ENCODE measurements at places on chromosomes 6 and 20. TPM values are rescaled to one million over a fixed set of nuclear protein-coding genes. Genes with fewer than 3 reads are reported as not detected.
A peak's percentile ranks its signal among the peaks of the same experiment; 100 is the strongest.

DNA sequence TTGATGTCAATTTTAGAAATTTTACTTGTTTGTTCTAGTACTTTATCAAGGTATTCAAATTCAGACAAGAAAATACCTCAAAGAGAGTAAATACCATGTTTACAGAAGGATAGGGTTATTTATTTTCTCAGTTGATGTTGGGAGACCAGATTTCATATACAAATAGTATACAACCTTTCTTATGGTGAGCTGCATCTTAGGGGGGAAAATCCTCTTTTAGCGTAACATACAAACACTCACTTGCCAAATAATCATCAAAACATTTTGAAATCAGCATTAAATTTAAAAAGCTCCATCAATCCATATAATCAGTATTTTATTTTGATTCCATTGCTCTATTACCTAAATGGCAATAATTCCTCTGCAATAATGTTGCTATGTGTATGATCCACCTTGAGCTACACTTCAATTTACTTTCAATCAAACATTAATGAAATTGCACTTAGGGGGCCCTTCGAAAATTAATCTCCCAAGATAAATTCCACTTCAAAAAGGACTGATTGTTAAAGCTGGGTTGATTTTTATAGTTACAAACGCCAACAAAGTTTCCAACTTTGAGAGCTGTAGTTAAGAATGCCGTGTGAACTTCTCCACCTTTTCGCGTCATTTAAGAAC is 2.2 kb downstream of the NKX2-4 start:
- DNase-seq = no peak

DNA sequence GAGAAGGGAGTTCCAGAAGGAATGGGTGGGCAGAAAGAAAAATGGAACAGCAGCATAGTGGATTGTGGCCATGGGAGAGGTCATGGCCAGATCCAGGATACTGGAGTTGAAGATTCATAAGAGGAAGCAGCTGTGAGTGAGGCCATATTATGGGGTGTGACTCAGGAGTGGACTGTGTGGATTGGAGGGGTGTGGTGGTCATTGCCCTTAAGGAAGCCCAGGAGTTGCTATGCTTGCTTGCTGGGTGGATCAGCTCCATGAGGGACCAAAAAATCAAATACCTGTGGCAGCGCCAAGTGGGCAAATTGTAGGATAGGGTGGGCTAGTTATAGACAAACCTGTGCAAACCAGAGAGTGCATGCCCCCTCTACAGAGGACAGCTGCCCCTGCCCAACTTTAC is 18.3 kb downstream of the LRRC1 start:
- no peak for DNase-seq

- DNase-seq = no peak
These were observed 105.8 kb downstream of the CARMIL1 start for GRCh38 chr6:25384967-25385366.

DNA sequence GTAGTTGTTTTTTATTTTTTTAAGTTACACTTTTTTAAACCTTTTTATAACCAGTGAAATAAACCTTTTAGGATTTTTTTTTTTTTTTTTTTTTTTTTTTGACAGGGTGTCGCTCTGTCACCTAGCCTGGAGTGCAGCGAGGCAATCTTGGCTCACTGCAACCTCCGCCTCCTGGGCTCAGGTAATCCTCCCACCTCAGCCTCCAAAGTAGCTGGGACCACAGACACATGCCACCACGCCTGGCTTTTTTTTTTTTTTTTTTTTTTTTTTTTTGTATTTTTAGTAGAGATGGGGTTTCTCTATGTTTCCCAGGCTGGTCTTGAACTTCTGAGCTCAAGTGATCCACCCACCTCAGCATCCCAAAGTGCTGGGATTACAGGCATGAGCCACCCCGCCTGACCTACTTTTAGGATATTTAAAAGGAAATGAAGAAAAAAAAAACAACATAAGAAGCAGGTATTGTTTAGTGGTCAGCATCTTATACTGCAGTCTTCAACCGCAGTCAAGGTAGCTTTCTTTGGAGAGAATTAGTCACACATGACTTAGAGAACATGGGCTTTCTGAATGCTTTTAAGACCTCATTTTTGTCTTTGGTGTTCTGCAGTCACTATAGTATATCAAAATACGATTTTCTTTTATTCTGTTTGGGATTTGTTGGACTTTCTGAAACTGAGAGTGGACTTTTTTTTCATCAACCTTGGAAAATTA is 1.6 kb downstream of the POLR1H start:
- DNase-seq = no peak

DNA sequence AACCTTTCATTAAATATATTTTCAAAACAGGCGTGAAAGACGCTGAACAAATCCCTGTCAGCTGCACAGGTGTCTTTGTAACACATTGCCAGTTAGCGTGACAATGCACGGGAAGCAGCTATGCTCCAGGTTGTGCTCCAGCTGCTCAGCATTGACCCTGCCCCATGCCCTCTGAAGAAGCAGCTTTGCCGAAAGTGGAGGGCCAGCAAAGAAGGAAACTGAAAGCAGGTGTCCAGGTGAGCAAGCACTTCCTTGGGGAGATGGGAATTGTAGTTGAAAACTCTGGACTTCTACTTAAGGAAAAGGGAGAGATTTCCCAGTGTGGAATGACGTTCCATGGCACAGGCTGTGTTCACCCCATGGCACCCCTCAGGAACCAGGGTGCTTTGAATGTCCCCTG is 125.7 kb downstream of the TTLL2 start:
- no peak for DNase-seq

DNA sequence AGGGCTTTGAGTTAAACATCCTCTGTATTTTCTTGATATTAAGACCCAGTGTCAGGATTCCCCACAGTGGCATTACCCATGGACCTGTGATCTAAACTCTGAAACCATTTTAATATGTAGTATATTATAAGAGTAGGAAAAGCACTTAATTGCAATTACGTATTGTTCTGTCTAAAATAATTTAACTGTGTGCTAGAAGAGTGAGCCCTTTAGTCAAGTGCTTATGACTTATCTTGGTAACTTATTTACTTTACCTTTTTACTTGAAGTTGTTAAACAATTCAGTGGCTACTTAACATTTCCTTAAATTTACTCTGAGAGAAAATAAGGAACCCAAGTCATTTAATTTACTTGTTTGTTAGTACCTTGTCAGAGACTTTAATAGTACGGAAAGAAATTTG is 173.6 kb downstream of the CDKAL1 start:
- no peak for DNase-seq

GRCh38 chr20:19048995-19049501 is 163.4 kb upstream of the SLC24A3 start:
- DNase-seq = no peak

DNA sequence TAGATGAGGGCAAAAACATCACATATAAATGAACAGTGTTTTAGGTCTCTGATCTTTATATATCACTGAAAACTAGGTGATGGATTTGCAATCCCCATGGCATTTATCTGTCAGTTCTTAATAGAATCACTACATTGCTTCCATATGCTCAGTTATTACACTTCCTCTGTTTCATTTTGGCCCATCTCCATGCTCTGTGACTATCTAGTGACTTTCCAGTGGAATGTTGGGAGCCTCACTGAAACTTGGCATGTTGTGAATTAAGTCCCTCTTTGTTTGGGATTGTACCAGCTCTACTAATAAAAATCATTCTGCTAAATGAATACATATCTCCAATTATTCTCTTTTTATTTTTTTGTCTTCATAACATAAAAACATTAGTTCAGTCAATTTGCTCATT is 226.1 kb upstream of the CEP162 start:
- DNase-seq = no peak

DNA sequence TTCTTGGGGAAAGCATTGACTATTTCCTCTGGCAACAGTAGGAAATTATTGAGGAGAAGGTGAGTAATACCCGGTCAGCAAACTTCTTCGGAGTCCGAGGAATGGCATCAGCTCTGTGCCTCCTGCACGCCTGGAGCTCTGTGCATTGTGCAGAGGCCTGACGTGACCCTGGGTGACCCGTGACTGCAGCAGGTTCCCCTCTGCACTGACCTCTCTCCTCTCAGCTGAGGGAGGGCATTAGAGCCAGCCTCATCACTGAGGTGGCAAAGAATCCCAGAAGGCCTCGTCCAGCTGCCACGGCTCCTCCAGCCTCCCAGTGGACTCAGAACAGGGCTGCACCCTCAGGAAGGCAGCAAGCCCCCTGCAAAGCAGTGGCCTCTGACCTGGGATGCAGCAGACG is 502.9 kb downstream of the CD83 start:
- DNase-seq = no peak

DNA sequence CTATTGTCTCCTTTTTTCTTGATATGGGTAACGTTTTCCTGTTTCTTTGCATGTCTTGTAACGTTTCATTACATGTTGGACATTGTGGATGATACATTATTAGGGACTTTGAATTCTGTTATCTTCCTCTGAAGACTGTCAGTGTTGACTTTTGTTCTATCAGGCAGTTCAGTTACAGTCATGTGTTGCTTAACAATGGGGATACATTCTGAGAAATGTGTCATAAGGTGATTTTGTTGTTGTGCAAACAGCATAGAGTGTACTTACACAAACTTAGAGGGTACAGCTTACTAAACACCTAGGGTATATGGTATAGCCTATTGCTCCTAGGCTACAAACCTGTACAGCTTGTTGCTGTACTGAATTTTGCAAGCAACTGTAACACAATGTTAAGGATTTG is 64.7 kb downstream of the AK9 start:
- no peak for DNase-seq

- no peak for DNase-seq
These were observed 32.0 kb upstream of the SCRT2 start for GRCh38 chr20:707451-708110.

- DNase-seq = no peak
These were observed 45.4 kb upstream of the SNRPB2 start for GRCh38 chr20:16684416-16684815.

DNA sequence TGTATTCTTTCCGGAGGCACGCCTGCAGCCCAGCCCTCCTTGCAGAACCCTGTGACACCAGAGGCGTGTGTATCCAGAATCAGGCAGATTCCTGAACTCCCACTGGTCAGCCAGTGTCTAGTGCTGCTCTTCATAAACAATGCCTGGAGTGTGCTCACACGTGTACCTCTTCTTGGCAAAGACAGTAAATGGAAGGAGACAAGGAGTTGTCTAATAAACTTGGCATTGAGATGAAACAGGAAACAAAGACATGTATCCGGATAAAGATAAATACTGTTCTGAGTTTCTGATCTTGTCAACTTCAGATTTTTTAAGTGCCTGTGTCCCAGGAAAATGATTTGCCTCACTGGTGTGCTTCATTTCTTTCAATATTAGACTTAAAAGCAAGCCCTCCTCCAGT is 1.7 kb downstream of the RPS6KA2 start:
- peak; percentile 10 for DNase-seq

DNA sequence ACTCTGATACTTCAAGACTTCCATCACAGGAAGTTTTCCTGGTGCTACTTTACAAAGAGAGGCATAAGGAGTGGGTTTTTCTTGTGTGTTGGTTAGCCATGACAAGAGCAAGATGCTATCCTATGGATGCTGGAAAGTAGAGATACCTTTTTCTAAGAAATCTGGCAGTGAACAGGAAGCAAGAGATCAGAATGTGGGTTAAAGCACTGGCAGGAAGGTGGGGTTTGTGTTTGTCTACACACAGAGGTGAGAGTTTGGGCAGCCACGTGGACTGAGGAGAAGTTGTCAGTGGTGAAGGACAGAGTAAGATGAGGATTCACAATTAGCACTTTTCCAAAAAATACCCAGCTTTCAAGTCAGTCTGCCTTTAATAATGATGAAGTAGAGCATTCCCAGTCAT is 17.9 kb downstream of the SLC2A12 start:
- no peak for DNase-seq

- no peak for DNase-seq
These were observed 14.8 kb upstream of the SCGN start for GRCh38 chr6:25637211-25637610.

Gene CST2
- not detected for total RNA-seq

Gene CTCFL
- total RNA-seq = 0.42 TPM

Gene TINAG
- total RNA-seq = not detected

Gene TSPO2
- total RNA-seq = not detected

Gene TRPC4AP
- total RNA-seq = 34.8 TPM

Gene ULBP1
- total RNA-seq = not detected

Gene XKR7
- 0.11 TPM for total RNA-seq

Gene CRYBG1
- 0.05 TPM for total RNA-seq

Data from SK-MEL-5 (cell line).